ENCODE measurements at places on chromosomes 3 and 15.

- DNase-seq, result no peak
These were observed 5.2 kb upstream of the HHATL start for GRCh38 chr3:42707620-42708355.

DNA sequence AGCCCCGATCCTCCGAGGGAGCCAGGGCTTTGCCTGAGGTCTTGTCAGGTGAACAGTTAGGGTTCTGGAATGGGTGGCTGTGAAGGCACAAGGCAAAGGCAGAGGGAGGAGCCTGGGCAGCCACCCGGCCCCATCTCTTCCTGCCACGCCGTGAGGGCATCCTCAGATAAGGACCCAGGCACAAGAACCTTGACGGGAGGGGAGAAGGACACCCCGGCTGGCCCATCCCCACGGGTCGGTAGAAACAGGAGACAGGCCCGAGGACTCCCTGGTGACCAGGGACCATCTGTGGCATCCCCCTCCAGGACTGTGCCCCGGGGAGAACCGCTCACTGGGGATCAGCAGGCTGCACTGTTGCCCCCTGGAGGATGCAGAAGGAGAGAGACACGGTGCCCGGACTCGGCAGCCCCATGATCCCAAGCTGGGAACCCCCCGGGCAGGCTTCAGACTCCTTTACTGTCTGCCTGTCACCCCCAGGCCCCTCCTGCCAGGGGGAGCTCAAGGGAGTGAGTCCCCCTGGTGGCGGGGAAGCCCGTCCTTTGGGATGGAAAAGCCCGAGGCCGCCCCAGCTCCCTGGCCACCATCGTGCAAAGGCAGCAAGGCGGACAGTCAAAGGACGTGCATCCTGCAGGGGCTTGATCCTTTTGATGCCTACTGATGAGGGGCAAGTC is 12.3 kb upstream of the PCSK6 start:
- DNase-seq, result no peak

- no peak for DNase-seq
These were observed 18.3 kb downstream of the P2RY1 start for GRCh38 chr3:152853196-152853595.

- peak; percentile 85 for DNase-seq
These were observed at the start of gene OXTR for GRCh38 chr3:8769088-8769822. TSS of gene OXTR (minus strand) at chr3:8769613. CDS start at chr3:8768187, 1,426 bp downstream.

DNA sequence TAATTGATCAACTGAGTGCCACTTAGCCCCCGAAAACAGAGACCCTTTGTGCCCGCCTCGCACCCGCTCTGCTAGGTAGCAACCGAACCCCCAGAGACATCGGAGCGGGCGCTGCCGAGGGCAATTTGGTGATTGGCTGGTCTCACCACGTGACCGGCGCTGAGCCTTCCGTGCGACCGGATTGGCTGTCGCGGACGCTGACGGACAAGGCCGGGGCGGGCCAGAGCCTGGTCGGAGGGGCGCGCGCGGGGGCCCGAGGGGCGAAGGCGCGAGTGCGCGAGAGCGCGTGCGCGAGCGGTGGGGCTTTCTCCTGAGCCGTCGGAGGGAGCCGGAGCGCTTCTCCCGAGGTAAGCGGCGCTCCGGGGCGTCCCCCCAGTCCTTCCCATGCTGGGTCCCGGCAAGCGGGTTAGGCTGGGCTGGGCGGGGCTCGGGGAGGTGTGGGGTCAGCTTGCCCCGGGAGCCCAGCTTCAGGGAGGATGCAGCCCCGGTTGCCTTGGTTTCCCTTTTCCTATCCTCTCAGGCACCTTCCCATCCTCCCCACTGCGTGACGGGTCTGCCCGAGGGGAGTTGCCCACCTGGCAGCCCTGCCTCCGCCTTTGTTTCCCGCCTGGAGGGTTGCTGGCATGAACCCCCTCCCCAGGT is at the start of gene TMEM108:
TMEM108 (plus strand) TSS at position 303 of the 642 bp plus-strand sequence.
- peak; percentile 75 for DNase-seq

DNA sequence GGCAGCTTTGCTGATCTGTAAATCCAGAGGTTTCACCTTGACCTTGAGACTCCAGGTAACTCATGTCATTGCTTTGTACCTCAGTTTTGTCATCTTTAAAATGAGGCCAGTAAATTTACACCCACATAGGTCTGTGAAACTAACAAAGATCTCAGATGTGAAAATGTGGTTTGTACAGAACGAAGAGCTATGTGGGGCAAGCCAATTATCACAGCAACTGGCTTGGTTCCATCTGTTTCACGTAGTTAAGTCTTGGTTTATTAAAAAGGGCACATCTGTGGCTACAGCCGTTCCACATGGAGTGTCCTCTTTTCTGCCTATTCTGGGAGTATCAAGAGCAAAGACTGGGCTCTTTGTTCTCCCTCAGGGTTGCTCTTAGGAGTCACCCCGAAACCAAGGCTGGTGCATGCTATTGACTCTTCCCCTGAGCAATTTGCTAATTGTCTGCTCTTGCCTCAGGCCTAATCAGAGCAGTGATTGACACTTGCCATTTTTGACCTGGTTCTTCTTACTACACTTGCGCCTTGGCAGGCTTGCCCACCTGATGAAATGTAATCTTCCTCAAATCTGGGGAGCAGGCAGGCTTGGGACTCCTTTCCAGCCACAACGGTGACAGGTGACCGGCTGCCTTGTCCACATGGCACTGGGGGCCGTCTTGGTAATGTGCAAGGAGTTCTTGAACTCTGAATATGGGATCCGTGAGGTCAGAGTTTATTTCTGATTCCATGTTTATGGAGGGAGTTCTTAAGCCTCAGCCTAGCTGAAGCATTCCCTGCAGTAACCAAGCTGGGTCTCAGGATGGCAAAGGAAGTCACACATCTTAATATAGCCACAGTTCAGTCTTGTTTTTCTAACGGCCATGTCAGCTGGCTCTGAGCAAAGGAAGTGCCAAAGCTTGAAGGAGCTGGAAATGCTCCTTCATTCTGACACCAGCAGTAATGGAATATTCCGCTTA is 40.1 kb downstream of the EAF1 start:
- no peak for DNase-seq

- no peak for DNase-seq
These were observed 34.6 kb upstream of the PPIB start for GRCh38 chr15:64197425-64197824.

- no peak for DNase-seq
These were observed 45.2 kb downstream of the CDCP1 start for GRCh38 chr3:45100981-45101407.

DNA sequence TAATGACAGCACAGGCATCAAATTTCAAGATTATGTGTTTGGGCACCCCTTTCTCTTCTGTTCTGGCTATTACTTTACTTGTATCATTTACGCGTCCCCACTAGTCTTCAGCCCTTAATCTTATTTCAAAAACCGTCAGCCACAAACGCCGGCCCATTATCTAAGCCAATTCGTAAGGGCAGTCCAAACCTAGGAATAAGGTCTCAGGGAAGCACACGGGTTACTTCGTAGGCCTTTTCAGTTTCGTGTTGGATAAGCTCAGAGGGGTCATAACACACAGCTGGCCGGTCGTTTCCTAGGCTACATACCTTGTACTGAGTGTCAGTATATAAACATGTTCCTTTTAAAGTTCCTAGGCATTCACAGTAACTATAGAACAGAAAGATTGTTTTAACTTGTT is 5.1 kb upstream of the DNAAF4 start:
- peak; percentile 34 for DNase-seq

DNA sequence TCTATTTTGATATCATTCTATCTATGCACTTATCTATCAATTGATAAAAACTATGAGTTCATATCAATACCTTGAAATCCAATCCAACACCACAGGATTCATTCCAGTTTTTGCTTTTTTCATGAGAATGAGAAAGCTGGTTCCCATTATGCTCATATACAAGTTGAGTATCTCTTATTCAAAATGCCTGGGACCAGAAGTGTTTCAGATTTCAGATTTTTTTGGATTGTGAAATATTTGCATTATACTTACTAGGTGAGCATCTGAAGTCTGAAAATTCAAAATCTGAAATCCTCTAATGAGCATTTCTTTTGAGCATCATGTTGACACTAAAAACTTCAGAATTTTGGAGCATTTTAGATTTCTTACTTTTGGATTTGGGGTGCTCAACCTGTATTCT is 67.8 kb upstream of the DCBLD2 start:
- DNase-seq, result no peak

GRCh38 chr15:37891766-37892368 is 42.6 kb upstream of the TMCO5A start:
- peak; percentile 3 for DNase-seq

GRCh38 chr15:29674661-29675533 is 147.4 kb downstream of the TJP1 start:
- DNase-seq, result peak; percentile 7

GRCh38 chr3:23385327-23385726 is 182.2 kb downstream of the UBE2E2 start:
- no peak for DNase-seq

- no peak for DNase-seq
These were observed 29.7 kb upstream of the HHATL start for GRCh38 chr3:42732196-42732828.

DNA sequence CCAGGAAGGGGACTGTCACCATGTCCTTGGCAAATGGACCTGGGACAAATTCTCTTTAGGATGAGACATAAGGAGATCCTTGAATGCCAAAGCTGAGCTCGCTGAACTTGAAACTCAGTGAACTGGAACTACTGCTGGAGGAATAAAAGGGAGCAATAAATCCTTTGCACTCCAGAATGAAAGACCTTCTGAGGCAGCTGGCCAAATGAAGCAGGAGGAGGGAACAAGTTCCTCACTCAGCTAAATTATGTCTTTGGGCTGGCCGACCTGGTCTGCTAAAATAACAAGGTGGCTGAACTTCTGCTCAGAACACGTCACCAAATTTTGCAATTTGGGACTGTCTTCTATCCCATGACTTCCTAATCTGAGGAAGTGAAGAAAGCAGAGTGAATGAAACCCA is 314.7 kb downstream of the LPP start:
- DNase-seq, result no peak

DNA sequence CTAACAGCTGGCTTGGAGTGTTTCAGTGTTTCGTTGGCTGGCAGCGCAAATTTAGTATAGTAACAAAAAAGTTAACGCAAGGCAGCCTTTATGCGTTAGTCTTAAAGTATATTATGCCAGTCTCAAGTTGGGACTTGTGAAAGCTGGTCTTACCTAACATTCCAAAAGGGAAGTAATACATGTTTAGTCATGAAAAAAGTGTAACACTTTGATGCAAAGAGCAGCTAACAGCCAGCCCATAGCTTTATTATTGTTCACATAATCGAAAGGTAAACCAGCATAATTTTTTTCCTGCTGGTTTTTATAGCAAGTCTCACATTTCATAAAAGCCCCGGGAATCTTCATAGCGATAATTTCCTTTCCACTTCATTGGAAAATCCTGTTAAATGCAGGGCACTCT is 2.4 kb upstream of the GPR87 start:
- DNase-seq, result peak; percentile 11

DNA sequence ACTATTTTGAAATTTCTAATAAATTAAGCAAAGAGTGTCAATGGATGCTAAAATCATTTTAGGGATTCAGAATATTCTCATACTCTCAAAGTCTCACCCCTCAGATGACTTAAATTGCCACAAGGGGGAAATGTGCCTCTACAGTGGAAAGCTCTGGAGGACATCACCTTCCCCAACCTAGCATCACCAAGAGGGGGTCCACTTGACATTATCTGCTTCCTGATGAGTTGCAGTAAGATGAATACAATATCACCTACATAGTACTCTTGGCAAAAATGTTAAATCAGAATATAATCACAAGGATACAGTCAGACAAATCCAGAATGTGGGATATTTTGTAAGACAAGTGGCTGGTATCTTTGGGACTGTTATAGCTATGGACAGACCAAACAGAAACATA is 290.1 kb downstream of the MFSD1 start:
- no peak for DNase-seq

GRCh38 chr3:138355071-138355470 is 6.7 kb downstream of the MRAS start:
- no peak for DNase-seq

DNA sequence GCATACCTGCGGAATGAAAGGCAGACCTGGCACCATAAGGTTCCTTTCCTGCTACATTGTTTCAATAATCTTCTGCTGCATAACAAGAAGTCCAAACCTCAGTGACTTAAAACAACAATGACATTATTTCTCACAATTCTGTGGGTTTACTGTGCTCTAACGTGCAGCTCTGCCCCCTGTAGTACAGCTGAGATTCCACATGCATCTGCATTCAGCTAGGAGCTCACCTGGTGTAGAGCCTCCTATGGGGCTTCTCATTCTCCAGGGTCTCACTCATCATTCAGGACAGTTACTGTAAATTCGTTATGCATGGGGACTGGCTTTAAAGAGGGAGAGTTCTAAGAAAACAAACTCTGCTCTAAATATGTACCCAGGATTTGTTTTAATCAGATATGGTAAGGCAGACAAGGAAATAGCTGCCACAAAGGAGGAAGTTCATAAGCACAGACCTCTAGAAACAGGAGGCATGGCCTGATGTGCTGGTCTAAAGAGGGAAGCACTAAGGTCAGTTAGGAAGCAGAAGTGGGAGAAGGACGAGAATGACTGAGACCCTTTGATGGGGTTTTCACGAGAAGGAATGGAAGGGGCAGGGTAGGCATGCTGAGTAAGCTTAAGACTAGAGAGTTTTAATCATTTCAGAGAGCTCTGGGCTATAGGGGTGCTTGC is 347.0 kb downstream of the NEK10 start:
- no peak for DNase-seq

- DNase-seq, result no peak
These were observed 85.2 kb upstream of the PRR23C start for GRCh38 chr3:139129892-139130291.

GRCh38 chr15:57751177-57751800 is 44.8 kb downstream of the POLR2M start:
- peak; percentile 18 for DNase-seq

DNA sequence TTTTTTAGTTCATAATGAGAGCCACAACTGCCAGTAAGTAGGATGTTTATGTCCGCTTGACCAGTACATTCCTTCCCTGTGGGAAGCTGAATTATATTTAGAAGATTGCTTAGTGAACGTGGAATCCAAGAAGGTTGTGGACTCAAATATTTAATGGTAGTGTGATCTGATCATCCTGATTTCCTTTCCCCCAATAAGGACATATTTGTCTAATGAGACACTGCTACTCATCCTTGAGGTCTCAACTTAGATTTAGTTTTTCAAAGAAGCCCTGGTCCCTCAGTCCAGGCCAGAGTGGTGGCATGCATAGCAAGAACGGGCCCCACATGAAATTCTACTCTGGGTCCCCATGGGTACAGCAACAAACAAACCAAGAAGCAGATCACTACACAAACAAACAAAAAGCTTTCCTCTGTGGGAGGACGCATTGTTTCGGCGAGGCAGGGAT is 60.8 kb downstream of the USP13 start:
- DNase-seq, result no peak

DNA sequence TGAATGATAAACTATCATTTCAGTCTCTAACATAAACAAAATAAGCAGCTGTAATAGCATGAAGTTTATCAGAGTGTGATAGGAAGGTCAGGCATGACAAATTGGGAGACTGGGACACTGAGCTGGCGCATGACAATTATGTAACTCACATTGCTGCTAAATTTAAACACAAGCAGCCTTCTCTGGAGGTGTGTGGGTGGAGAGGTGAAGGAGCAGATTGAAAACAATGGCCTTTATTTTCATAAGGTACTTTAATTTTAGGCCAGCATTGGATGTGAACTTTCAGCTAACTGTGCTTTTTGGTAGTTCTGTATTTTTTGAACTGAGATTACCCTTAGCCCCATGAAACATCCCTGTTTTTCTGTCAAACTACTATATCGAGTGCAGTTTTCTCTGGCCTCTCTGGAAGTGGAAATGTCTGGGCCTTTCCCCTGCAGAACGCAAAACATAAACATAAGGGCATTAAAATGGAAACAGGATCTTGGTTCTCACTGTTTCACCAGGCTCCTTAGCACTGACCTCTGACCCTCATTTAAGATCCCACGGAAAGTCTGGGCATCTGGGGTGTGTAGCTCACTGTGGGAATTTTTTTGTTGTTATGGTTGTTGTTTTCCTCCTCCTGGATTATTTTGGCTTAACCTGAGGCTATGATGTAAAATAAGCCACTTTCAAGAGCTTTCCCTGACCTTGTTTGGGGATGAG is 160.1 kb upstream of the DPH6 start:
- no peak for DNase-seq
